ENCODE measurements at places on chromosomes 11 and 22.

- peak; percentile 37 for DNase-seq
Measured at GRCh38 chr22:38467904-38468442, at the start of gene KDELR3. Gene KDELR3 (plus strand): TSS chr22:38468096. CDS start chr22:38468234, 138 bp downstream.

DNA sequence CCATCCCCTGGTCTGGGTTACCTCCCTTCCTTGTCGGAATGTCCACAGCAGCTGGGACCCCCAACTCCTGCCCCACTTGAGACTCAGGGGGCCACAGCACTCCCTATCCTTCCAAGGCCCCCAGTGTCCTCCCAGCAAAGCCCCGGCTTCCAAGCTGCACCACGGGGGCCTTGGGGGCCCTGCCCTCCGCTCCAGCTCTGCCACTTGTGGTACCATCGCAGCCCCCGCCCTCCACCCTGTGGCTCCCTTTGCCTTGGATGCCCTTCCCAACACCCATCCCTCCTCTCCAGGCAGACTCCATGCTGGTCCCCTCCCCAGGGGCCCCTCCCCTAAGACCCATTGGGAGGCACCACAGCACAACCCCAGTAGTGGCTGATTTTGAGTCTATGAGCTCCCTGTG, 17.3 kb downstream of the TMEM258 start:
- DNase-seq: no peak

DNA sequence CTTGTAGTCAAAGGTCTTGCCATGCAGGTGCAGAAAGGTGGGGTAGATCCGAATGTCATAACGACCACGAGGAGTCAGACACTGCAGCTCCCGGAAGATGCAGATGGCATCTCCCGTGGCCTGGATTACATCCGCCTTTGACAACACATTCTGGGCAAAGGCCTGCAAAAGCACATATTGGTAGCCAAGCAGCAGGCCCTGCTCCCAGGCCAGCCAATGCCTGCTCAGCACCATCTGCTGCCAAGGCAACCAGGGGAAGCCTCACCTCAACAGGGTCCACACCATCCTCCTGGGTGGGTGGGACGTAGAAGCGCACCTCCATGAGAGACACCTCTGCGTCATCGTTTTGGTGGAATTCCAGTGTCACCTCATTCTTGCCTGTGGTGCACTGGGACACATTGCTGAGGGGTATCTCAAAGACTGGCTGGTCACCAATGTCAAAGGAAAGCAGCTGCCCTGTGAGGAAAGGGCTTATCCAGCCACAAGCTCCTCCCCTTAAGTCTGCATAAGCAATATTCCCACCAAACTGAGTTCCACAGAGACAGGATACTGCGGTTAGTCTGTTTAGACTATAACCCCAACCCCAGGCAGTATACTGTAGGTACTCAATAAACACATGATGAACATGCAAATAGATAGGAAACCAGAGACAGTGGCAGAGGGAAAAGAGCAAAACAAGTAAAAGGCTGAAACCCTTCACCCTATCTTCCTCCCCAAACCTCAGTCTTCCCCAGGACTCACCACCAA, 2.8 kb downstream of the SSRP1 start:
- DNase-seq: no peak

GRCh38 chr11:66032957-66033735, 6.9 kb upstream of the CATSPER1 start:
- no peak for DNase-seq

- no peak for DNase-seq
Measured at GRCh38 chr11:88536616-88537265, 199.2 kb upstream of the CTSC start.

- DNase-seq: no peak
Measured at GRCh38 chr11:10650630-10651029, 42.9 kb downstream of the IRAG1 start.

- DNase-seq: no peak
Measured at GRCh38 chr11:17750801-17751165, 16.2 kb downstream of the KCNC1 start.

DNA sequence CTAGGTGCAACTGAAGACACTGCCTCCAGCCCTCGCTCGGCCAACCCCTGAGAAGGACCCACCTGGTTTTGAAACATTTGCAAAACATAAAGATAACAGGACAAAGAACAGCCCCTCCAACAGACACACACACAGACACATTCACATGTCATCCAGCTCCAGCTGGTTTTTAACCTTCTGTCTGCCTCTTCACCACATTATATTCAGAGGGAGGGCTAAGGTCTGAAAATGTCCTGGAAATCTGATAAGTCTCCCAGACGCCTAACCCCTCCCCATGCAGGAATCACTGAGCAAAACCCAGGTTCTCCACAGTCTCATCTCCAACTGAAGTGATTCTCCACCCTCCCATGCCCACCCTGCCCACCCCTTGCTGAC, 29.4 kb downstream of the PACSIN2 start:
- DNase-seq: no peak

- no peak for DNase-seq
Measured at GRCh38 chr11:103398829-103399228, 289.6 kb downstream of the DYNC2H1 start.

- no peak for DNase-seq
Measured at GRCh38 chr11:94751786-94752185, 16.4 kb upstream of the AMOTL1 start.

DNA sequence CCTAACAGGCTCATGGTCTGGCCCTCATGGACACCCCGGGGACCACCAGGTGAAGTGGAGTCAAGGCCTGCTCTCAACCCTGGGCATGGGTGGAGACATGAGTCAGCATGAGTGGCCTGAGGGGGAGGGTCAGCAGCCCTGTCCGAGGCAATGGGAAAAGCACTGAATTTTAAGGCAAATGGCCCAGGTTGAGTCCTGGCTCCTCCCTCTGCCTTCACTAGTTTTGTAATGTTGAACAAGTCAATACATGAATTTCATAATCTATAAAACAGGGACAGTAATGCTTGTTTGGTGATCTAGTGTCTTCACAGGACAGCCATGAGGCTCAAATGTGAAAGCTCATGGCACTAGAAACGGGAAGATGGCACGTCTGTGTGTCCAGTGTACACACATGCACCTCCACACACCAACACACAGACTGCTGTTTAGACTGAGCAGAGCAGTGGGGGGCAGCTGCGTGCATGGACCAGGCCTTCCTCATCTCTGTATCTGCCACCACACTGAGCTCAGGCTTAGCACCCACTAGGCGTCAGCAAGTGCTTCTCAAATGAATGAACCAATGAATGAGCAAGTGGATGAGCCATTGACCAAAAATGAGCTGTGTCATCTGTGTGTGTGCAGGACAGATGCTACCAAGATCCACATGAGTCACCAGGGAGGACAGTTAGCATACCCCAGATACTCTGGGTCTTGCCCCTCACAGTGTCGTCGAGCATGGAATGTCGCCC, 63.4 kb downstream of the NRXN2 start:
- peak; percentile 94 for DNase-seq

DNA sequence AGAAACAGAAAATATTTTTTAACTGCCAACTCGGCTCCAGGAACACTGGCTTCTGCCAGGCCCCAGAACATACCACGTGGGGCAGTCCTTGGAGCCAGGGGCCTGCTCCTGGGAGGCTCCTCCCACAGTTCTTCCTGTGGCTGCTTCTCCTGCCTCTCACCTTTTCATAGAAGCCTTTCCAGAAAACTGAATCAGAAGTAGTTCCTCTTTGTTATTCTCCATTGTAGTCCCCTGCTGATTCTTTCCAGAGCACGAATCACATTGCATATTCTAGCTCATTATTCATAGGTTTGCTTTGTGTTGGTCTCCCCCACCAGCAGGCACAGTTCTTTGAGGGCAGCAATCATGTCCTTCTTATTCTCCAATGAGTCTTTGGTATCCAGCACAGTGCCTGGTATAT, 106.0 kb downstream of the EFCAB6 start:
- DNase-seq: no peak

Data from RCC 7860 (cell line).